ENCODE measurements at places on chromosomes 6 and 20. TPM values are rescaled to one million over a fixed set of nuclear protein-coding genes. Genes with fewer than 3 reads are reported as not detected.

- no peak for DNase-seq
These were observed 256.2 kb downstream of the EPHA7 start for GRCh38 chr6:93163146-93163545.

DNA sequence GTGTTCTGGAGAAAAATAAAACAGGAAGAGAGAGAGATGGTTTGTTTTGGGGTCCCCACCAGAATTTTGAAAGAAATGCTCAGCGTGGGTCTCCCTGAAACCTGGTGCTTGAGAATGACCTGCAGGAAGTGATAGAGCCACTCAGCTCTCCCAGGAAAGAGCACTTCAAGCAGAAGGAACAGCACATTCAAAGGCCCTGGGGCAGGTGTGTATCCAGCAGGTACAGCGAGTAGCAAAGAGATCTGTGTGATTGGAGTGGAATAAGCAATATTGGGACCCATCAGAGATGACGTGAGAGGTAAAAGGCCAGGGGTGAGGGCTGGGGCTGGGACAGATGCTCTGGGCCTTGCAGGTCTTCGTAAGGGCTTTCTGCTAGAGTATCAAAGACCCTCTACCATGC lies 89.5 kb upstream of the CCDC167 start:
- no peak for DNase-seq

GRCh38 chr6:83431545-83432155 lies 799 bp upstream of the ME1 start:
- no peak for DNase-seq

DNA sequence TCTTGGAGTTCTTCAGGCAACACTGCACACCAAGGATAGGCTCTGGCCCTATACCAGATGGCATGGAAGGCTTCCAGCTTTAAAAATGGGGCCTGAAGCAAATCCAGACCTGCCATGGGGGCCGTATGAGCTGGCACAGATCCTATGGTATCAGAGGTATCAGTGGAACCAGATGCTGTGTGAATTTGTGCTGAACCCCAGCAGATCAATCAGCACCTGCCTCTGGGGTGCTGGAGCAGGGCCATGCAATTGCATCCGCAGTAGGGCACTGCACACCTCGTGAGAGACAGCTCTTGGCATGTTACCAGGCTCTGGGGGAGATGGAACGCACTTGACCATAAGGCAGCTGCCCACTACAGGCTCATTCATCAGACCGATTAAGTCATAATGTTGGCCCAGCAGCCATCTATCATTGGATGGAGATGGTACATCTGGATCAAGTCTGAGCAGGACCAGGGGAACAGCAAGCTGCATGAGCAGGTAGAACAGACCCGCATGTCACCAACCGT lies 221.5 kb downstream of the MYLK4 start:
- DNase-seq: no peak

DNA sequence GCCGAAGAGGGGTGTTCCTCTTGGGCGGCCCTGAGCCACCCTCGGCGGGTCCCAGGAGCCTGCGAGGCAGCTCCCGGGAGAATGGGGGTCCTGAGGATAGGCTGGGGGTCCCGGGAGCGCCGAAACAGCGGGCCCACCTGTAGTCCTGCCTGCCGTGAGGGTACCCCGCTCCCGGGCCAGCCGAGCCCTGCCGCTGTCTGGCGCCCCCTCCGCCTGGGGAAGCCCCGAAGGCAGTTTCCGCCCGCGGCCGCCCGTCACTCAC lies 280 bp downstream of the SPATA2 start:
- DNase-seq: no peak

GRCh38 chr6:20440296-20440695 lies 38.6 kb downstream of the E2F3 start:
- no peak for DNase-seq

DNA sequence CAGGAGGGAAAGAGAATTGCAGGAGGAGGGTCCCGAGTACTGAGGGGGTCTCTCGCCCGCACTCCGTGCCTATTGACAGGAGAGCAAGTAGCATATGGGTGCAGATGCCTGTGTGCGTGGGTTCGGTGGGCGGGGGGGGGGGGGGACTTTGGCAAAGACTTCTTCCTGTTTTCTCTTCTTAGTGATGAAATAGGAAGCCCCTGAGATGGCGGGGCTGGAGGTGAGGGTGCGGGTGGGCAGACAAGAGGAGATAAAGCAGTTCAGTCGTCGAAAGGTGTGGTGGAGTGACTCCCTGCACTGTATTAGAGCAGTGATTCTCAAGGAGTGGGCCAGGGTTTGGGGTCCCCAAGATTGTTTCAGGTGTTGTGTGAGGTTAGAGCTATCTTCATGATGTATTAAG lies 3.7 kb downstream of the NAA20 start:
- DNase-seq: no peak

DNA sequence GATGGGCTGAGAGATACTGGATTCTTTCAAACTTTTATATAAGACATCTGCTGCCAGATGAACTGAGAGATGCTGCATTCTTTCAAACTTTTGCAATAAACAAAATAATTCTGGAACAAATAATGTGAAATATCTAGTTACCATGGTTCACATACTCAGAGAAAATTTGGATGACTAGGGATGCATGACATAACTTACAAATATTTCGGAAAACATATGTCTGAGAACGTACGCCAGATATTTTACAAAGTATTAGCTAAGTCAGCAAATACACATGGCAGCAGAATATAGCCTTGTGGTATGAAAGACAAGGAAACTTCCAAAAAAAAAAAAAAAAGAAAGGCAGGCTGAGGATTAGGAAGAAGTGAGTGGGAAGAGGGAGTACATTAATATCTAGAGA lies 113.3 kb upstream of the TRAF3IP2 start:
- DNase-seq: no peak

DNA sequence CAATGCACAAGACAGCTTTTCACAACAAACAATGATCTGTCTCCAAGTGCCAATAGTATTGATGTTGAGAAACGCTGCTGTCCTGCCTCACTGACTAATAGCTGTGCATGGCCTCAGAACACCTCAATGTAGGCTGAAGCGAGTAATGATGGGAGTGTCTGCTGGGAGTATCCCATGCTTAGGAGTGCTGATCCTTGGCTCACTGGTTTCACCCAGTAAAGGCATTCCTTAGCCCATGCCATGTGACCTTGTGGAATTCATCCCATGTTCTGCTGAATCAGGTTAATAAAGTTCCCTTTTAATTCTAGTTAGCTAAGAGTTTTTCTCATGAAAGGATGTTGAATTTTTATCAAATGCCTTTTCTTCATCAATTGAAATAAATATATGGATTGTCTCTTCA lies 3.8 kb upstream of the WFDC12 start:
- no peak for DNase-seq

DNA sequence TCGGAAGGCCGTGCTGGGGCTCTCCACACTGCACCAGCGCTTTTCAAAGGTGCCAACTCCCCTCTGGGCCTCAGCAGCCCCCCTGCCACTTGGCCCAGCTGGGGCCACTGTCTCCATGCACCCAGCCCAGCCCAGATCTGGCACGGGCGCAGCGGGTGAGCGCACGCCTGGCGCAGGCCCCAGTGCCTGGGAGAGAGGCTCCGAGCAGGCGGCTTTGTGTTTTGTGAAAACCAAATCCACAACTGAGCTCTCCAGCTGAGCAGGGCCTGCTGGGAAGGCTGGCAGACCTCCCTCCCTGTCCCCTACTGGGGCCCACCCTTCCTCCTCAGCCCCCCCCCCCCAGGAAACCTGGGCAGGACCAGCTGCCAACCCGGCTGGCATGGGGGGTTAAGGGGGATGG lies 17.0 kb downstream of the MDGA1 start:
- DNase-seq: no peak

DNA sequence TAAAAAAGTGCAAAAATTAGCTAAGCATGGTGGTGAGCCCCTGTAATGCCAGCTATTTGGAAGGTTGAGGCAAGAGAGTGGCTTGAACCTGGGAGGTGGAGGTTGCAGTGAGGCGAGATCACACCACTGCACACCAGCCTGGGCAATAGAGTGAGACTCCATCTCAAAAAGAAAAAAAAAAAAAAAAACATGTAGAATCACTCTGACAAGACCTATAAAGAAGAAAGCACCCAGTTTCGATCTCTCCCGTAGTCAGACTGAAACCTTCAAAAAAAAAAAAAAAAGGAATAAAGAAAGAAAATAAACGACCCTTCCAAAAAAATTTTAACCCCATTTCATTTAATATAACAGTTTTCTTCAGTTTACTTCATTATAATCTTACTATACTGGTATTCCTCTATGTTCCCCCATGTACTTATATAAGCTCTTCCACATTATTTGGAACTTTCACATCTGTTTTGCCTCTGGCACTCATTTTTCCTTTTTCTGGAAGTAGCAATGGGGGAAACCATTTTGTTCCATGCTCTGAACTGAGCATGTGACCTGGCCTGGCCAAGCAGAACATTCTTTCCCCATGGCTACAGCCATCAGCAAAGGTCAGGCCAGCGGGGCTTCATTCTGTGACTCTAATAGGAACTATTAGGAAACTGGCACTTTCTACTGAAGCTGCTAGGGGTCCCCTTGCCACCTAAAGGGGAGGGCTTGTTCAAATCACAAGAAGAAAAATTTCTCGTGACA lies 9.6 kb downstream of the SLC18B1 start:
- DNase-seq: no peak

GRCh38 chr20:44533928-44534327 lies 12.1 kb upstream of the SERINC3 start:
- DNase-seq: no peak

GRCh38 chr6:163457637-163458561 lies 43.4 kb downstream of the QKI start:
- DNase-seq: no peak

- DNase-seq: no peak
These were observed 254.4 kb downstream of the RIMS1 start for GRCh38 chr6:72140795-72141194.

DNA sequence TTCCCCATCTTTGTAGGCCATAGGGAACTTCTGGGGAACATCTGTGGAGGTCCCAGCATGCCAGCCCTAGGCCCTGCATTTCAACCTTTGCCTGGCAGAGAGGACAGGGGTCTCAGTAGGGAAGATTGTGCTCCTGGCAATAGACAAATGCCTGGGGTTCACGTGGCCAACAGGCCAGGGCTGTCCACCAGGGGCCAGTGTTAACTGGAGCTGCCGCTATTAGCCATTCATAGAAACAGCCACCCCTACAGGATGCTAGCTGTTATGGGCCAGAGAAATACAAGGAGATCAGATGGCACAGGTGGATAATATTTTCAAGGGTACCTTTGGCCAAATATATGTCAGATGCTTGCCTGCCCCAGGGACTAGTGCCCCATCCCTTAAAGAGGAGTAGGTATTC lies 932.9 kb downstream of the QKI start:
- DNase-seq: no peak

GRCh38 chr6:5061152-5061551 lies 24.0 kb upstream of the PPP1R3G start:
- DNase-seq: no peak

GRCh38 chr20:3251806-3252205 lies 12.8 kb upstream of the SLC4A11 start:
- DNase-seq: no peak

DNA sequence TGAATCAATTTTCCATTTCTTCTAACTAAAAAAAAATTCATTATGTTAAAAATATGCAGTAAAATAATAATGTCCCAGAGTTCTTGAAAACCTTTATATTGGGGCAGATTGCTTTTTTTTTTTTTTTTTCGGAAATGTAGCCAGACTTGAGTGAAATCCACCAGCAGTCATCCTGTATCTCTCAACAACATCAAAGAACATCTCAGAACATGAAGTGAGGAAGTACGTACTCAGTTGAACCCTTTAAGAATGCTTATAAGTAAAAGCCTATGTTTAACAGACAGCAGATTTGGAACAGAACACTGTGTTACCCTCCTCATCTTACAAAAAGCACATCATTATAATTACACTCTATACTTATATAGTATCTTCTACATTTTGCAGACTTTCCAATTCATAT lies 51.0 kb upstream of the SUPT3H start:
- no peak for DNase-seq

DNA sequence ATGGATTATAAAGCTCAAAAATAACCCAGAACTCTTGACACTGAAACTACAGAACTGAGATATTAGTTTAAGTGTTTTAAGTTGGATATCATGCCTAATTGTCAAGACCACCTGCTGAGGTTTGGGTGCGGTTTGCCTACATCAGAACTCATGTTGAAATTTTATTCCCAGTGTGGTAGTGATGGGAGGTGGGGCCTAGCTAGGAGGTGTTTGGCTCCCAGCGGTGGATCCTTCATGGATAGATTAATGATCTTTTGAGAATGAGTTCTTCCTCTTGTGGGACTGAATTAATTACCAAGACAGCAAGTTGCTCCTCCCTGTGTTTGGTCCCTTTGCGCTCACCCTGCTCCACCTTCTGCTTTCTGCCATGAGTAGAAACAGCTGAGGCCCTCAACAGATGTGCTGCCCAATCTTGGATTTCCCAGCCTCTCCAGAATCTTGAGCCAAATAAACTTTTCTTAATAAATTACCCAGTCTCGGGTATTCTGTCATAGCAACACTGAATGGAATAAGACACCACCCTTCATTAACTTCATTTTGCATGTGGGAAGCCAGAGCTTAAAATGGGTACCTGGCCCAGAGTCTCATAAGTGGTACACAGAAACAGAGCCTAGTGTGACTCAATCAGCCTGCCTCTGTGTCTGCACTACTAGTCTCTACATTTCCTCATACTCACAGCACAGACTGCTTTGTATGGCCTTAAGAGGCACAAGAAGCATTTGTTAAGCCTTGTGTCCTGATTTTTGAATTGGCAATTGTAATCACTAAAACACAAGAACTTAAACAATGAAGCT lies 158.4 kb downstream of the IBTK start:
- DNase-seq: no peak

DNA sequence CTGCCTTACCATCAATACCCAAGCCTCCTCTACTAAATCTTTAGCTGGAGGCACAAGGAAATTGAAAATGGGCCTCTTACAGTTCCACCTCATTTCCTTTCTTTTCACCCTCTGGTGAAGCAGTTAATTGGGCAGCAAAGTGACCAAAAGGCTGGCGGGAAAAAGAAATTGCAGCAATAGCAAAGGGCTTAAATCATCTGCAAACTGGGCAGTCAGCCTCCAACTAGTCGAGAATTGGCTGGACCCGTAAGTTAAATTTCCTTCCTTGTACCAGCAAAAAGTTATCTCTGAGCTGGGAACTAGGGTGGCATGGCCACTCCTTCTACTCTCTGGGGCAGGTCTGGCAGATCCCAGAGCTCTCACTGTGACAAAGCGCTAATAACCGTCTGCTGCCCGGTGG lies 33.5 kb downstream of the GHRH start:
- no peak for DNase-seq

The RIPK1 gene
- total RNA-seq: 38.9 TPM

The GPX6 gene
- not detected for total RNA-seq

The PACRG gene
- not detected for total RNA-seq

The PSMF1 gene
- 143 TPM for total RNA-seq

The BNIP5 gene
- total RNA-seq: not detected

The TTK gene
- total RNA-seq: 40.7 TPM

The OVOL2 gene
- total RNA-seq: not detected

The FAM83D gene
- total RNA-seq: 22.6 TPM

The WFDC5 gene
- not detected for total RNA-seq

The SLC24A3 gene
- not detected for total RNA-seq

The SLC4A11 gene
- 0.50 TPM for total RNA-seq
